ENCODE measurements at places on chromosomes 4 and X. TPM values are rescaled to one million over a fixed set of nuclear protein-coding genes. Genes with fewer than 3 reads are reported as not detected.

Gene GRPEL1
- polyA plus RNA-seq: 61.1 TPM

Gene ZIC3
- polyA plus RNA-seq: 1.7 TPM

Gene RTL5
- 3.5 TPM for polyA plus RNA-seq

Gene SEC31A
- polyA plus RNA-seq: 83.6 TPM

Gene EMD
- polyA plus RNA-seq: 2.0 TPM

Gene GASK1B
- 8.1 TPM for polyA plus RNA-seq

Gene GRIPAP1
- polyA plus RNA-seq: 8.4 TPM

Gene SPINK2
- 9.4 TPM for polyA plus RNA-seq

Gene BMPR1B
- 29.6 TPM for polyA plus RNA-seq

Gene GAGE2A
- not detected for polyA plus RNA-seq

Gene COL4A5
- polyA plus RNA-seq: 0.77 TPM

Gene SULT1E1
- polyA plus RNA-seq: not detected

Gene USP17L30
- polyA plus RNA-seq: not detected

Gene HPGD
- 0.28 TPM for polyA plus RNA-seq

Gene HHIP
- polyA plus RNA-seq: 1.1 TPM

Gene FGFBP1
- not detected for polyA plus RNA-seq

Gene SLC6A14
- polyA plus RNA-seq: not detected

Gene OPHN1
- 4.9 TPM for polyA plus RNA-seq

Gene AWAT2
- polyA plus RNA-seq: not detected

Gene TEX11
- not detected for polyA plus RNA-seq
